ENCODE measurements at places on chromosomes 5 and 9.

GRCh38 chr5:156907667-156908066 lies 55.4 kb downstream of the TIMD4 start:
- DNase-seq: no peak

- DNase-seq: no peak
Observed at GRCh38 chr5:35026280-35026840, 21.4 kb downstream of the AGXT2 start.

GRCh38 chr5:34703767-34704713 lies 47.9 kb downstream of the RAI14 start:
- no peak for DNase-seq

GRCh38 chr9:7315116-7315515 lies 484.5 kb downstream of the DMAC1 start:
- no peak for DNase-seq

DNA sequence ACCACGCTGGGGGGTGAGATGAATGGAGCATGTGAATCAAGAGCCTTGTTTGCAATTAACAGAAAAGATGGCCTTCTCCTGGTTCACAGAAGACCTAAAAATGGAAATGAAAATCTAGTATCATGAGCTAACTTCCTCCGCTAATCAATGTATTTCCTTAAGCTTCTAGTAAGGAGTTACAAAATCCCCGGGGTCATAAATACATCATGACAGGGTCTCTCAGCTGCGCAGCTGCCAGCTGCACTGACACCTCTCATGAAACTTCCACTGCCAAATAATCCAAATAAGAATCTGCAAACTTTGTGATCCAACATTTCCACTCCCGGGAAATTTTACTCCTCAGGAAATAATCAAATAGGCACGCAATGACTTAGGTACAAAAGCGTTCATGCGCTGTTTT lies 11.9 kb downstream of the MYO10 start:
- DNase-seq: no peak

DNA sequence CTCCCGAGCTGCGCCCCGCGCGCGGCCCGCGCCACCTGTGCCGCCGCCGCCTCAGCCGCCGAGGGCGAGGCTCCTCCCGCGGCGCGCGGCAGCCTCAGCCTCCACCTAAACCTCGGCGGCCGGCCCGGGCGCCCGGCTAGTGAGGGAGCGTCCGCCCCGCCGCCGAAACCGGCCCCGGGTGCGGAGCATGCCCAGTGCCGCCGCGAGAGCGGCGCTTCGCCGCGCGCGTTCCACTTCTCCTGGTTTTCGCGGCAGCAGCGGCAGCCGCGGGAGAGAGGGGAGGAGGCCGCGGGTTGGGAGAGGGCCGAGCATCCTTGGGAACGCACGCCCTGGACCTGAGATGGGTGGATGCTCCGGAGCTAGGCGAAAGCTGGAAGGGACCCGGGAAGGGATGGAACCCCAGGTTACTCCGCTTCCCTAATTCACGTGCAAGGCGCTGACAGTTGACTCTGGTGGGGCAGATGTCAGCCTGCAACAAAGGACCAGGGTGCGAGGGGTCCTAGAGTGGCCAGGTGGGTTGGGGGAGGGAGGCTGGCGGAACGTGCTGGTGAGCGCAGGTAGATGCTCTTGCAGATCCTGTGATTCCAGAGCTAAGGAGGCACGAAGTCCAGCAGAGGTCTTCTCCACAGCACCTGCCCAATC lies at the start of gene CTNND2:
TSS of gene CTNND2 (minus strand) at position 182 of the 642 bp plus-strand sequence. CDS start 593 bp downstream, outside the sequence.
- DNase-seq: no peak

- no peak for DNase-seq
Observed at GRCh38 chr5:107806271-107806670, 135.5 kb upstream of the EFNA5 start.

- peak; percentile 22 for DNase-seq
Observed at GRCh38 chr9:128683340-128684064, 5.5 kb upstream of the SET start.

GRCh38 chr5:67693956-67694809 lies 497.6 kb upstream of the CD180 start:
- DNase-seq: no peak

- peak; percentile 83 for DNase-seq
Observed at GRCh38 chr5:177317959-177318377, 6.3 kb upstream of the MXD3 start.

- DNase-seq: no peak
Observed at GRCh38 chr5:9889511-9889910, 259.4 kb upstream of the TAS2R1 start.

GRCh38 chr5:170053896-170054295 lies 51.8 kb upstream of the FOXI1 start:
- no peak for DNase-seq

- no peak for DNase-seq
Observed at GRCh38 chr5:173278172-173278571, 43.2 kb upstream of the NKX2-5 start.

GRCh38 chr5:112228667-112229066 lies 190.4 kb downstream of the EPB41L4A start:
- DNase-seq: no peak

- no peak for DNase-seq
Observed at GRCh38 chr5:143315929-143316328, 87.6 kb downstream of the NR3C1 start.

GRCh38 chr5:4023753-4024335 lies 428.2 kb downstream of the IRX1 start:
- no peak for DNase-seq

DNA sequence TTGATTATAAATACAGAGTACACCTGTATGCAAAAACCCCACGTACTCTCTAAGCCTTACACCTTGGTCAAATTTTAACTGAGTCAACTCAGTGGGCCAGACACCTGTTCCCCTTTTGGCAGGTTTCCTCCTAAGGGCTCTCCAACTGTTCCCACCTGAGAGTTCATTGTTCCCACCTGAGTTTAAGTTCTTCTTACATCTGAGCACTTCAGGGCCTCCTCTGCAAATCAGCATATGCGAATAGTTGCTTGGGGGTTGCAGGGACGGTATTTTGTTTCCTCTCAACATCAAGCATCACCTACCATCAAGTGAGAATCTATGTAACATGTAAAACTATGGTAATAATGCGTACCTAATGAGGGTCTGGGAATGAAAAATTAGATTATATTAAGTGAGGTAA lies 300.0 kb downstream of the PIK3R1 start:
- DNase-seq: no peak

DNA sequence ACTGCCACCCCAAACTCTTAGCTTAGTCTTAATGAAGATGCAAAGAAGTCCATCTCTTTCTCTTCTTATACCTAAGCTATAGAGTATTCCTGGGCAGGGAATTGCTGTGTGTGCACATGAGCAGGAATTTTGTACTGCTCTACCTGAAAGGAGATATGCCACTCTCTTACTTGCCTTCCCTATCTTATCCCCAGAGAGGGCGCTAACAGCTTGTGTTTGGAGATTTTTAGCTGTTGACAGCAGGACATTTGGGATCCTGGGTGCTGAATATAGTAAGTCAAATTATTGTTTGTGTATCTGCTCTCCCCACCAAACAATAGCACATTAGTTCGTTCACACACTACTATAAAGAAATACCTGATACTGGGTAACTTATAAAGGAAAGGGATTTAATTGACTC lies 159.5 kb downstream of the GABRG2 start:
- DNase-seq: no peak

GRCh38 chr5:34486160-34486848 lies 169.8 kb upstream of the RAI14 start:
- DNase-seq: peak; percentile 51
